ENCODE measurements at places on chromosomes 5 and 9.
A peak's percentile ranks its signal among the peaks of the same experiment; 100 is the strongest.

GRCh38 chr9:14864309-14864708 is 45.9 kb downstream of the FREM1 start:
- DNase-seq = no peak

DNA sequence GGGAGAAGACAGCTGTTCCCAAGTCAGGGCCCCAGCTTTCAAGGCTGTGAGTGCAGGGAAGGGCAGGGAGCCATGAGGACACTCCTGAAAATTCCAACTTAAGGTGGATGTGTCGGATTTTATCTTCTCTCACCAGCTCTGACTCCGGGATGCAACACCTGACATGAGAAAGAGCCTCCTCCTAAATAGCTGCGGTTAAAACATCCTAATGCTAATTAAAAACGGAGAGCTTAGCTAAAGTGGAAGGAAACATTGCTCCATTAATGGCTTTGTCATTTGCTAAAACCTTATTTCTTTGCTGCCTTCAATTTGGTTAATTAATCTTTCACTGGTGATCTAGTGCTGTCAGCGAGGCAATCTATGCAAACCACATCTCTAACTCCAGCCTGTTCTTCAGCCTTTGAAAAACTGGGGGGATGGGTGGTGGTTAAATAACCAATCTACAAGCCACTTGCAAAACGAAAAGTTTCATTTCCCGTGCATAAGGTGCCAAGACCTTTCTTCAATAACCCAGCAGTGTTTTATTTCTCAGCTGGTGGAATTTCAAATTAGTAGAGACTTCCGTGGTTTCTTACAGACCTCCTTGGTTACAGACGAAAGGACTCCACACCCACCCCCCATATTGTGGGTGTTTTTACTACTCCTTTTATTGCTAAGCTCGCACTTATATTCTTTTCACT is 379.6 kb downstream of the MLLT3 start:
- no peak for DNase-seq

GRCh38 chr5:2282893-2283292 is 400.2 kb upstream of the IRX4 start:
- no peak for DNase-seq

- no peak for DNase-seq
These were observed 283.0 kb upstream of the PCSK5 start for GRCh38 chr9:75607521-75607920.

- no peak for DNase-seq
These were observed 184.4 kb downstream of the MPDZ start for GRCh38 chr9:13095056-13095455.

DNA sequence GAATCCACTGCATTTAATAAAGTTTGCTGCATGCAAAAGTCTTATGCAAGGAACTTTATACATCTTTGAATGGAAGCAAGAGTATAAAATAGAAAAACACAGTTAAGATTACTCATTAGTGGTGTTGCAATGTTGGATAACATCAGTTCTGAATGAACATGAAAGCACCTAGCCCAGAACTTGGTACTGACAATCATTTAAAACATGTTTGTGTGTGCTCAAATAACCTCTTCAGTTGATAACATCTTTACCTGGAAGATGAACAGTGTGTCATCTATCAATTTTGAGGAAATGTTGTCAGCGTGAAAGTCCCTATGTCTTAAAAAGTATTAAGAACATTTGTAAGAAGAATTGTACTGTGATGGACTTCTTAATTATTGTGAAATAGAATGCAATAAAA is 370.4 kb upstream of the GRAMD2B start:
- DNase-seq = no peak

DNA sequence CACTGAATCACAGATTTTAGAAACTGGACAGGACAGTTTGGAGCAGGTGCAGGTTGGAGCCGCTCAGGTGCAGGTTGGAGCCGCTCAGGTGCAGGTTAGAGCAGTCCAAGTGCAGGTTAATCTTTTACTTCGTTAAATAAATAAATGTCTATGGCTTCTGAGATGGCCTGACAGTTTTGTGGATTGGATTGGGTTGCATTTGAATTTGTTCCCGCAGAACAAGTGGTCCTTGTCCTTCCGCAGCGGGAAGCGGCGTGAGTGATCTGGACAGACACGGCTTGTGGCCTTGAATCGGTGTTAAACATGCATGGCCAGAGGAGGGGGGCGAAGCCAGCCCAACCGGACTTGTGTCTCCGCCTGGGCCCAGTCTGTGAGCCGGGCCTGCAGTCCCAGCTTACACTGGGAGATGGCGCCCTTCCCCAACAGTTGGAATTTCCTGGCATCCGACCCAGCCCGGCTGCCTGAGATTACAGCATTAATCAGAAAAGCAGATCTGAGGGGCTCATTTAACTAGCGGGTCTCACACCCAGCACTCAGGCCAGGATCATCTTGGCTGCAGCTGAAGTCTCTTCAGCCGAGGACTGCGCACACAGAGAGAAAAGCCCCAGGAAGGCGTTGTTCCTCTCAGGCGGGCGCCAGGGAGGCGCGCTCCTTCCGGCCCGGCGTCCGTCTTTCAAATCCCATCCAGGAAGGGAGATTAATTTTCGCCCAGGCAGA is 1.5 kb upstream of the OLFM1 start:
- peak; percentile 67 for DNase-seq

GRCh38 chr5:59174248-59174844 is 591.5 kb downstream of the RAB3C start:
- peak; percentile 91 for DNase-seq

All from cardiac fibroblast (primary cell).